ENCODE measurements at places on chromosomes 6 and 20. TPM values are rescaled to one million over a fixed set of nuclear protein-coding genes. Genes with fewer than 3 reads are reported as not detected.

Gene CFB
- total RNA-seq = 1.3 TPM

Gene TNFAIP3
- 0.97 TPM for total RNA-seq

Gene MAD2L1BP
- total RNA-seq = 29.9 TPM

Gene TMEM74B
- total RNA-seq = 0.32 TPM

Gene FAM184A
- total RNA-seq = under 0.01 TPM

Gene BPI
- total RNA-seq = not detected

Gene SIRPD
- total RNA-seq = not detected

Gene LTA
- not detected for total RNA-seq

Gene ASCC3
- 85.8 TPM for total RNA-seq

Gene CCN6
- total RNA-seq = not detected

Gene PPP1R14C
- total RNA-seq = not detected

Gene ZSCAN9
- 14.6 TPM for total RNA-seq

Gene RNGTT
- total RNA-seq = 24.9 TPM

Gene ADGB
- total RNA-seq = not detected

Gene CALHM4
- total RNA-seq = 0.46 TPM

Gene DCBLD1
- 37.4 TPM for total RNA-seq

Gene GHRH
- not detected for total RNA-seq

Gene IL20RA
- not detected for total RNA-seq

Gene MACROD2
- total RNA-seq = 0.65 TPM

Gene PRRT1
- 0.30 TPM for total RNA-seq

Gene TRIM15
- not detected for total RNA-seq

Gene PPP1R3D
- total RNA-seq = 7.1 TPM

Gene HLA-DMA
- total RNA-seq = 2.1 TPM

Gene PAQR8
- total RNA-seq = 8.4 TPM

Gene GMPR
- 21.4 TPM for total RNA-seq

Gene SLC22A7
- total RNA-seq = not detected

Gene PROKR2
- under 0.01 TPM for total RNA-seq
